ENCODE measurements at places on chromosomes 16 and 17. TPM values are rescaled to one million over a fixed set of nuclear protein-coding genes. Genes with fewer than 3 reads are reported as not detected.

The CLEC19A gene
- not detected for total RNA-seq

The ZNF469 gene
- total RNA-seq = 0.26 TPM

The KPNB1 gene
- 220 TPM for total RNA-seq

The KRT17 gene
- total RNA-seq = 0.09 TPM

The CALB2 gene
- not detected for total RNA-seq

The HNF1B gene
- total RNA-seq = not detected

The CD7 gene
- under 0.01 TPM for total RNA-seq

The TBX2 gene
- 0.65 TPM for total RNA-seq

Measured in dermis lymphatic vessel endothelial cell (primary cell).